ENCODE measurements at places on chromosomes 6 and 20.

DNA sequence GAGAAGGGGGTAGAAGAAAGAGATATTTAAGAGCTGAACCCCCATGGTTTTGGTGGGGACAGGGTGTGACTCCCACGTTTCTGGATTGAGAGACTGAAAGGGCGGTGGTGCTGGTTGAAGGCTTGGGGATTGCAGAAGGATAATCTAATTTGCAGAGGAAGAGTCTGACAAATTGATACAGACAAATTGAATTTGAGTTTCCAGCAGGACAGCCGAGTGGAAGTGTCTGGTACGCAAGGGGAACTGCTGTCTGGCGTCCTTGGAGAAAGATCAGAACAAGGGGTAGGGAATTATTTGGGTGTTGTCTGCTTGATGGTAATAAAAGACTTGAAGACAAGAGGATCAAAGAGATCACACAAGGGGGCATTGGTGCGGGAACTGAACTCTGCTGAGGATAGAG is 40.5 kb upstream of the MDGA1 start:
- no peak for DNase-seq

DNA sequence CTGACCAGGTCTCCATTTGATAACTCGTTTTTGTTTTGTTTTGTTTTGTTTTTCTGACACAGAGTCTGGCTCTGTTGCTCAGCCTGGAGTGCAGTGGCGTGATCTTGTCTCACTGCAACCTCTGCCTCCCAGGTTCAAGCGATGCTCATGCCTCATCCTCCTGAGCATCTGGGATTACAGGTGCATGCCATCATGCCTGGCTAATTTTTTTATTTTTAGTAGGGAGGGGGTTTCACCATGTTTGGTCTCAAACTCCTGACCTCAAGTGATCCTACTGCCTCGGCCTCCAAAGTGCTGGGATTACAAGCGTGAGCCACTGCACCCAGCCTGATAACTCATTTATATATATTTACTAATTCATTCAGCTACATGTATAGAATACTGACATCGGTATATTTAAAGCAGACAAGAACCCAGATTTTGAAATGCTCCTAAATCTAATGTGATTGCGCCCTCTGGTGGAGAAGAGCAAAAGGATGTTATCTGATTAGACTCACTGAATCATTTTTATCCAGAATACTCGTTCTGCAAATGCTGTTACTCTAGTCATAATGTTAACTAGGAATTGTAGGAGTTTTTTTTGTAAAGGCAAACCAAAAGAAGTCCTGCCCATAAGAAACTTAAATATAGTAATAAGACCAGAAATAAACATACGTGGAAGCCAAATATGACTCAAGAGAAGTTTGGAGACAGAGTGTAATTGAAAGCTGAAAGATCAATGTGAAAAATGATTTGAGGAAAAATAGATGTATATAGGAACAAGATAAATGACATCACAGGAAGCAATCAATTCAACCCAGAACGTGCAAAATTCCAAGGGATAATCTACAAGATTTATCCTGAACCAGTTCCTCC is 5.3 kb upstream of the COL12A1 start:
- DNase-seq, result peak; percentile 34

DNA sequence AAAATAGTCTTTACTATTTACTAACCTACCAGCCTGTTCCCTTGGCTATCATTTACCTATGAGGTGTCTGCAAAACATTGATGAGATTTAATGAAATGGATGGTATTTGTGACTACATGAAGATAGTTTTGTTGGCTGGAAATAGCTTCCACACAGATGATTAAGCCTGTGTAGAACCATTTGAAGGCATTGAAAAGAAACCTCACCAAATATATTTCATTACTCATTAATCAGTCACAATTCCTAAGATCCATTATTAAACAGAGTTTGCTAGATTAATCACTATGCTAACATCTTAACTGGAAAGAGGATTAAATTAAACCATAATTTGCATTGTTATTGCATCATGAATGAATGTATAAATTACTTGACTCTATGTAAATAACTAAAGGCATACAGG is 560.3 kb downstream of the BMP2 start:
- no peak for DNase-seq

GRCh38 chr20:44970243-44970757 is 4.0 kb downstream of the STK4 start:
- no peak for DNase-seq

DNA sequence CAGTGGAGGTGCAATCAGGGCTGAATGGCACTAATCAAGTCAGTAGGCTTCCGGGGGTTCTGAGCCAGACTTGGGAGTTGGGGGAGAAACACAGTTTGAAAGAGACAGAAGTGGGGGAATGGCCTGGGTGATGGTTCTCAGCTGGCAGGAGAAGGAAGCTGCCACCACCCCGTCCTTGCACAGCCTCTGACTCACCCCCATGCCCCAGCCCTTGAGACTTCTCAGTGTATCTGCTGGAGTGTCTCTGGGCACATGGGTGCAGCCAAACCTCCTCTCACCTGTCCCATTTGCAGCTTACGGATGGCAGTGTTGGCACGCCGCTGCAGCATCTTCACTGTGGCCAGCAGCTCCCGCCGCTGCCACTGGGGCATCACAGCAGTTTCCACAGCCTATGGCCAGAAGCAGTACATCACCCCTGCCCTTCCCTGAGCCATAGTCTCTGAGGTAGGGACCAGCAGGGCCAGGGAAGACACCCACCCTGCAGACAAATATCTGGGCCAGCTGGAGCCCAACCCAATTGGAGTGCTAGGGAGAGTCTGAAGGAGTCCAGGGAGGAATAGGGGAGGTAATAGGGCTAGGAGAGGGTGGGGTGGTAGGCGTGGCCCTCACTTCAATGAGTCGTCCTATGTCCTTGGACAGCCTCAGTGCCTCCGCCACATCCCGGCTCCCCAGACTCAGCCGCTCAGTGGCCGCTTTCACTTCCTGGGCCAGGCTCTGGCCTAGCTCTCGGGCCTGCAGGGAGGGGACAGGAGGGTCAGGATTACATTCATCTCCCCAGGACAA is 11.2 kb downstream of the AARS2 start:
- no peak for DNase-seq

GRCh38 chr6:119319694-119320093 is 29.9 kb downstream of the MAN1A1 start:
- DNase-seq, result no peak

GRCh38 chr6:124057461-124057860 is 253.8 kb downstream of the NKAIN2 start:
- DNase-seq, result no peak

GRCh38 chr20:35991142-35991771 is 22.9 kb downstream of the CNBD2 start:
- DNase-seq, result peak; percentile 25

DNA sequence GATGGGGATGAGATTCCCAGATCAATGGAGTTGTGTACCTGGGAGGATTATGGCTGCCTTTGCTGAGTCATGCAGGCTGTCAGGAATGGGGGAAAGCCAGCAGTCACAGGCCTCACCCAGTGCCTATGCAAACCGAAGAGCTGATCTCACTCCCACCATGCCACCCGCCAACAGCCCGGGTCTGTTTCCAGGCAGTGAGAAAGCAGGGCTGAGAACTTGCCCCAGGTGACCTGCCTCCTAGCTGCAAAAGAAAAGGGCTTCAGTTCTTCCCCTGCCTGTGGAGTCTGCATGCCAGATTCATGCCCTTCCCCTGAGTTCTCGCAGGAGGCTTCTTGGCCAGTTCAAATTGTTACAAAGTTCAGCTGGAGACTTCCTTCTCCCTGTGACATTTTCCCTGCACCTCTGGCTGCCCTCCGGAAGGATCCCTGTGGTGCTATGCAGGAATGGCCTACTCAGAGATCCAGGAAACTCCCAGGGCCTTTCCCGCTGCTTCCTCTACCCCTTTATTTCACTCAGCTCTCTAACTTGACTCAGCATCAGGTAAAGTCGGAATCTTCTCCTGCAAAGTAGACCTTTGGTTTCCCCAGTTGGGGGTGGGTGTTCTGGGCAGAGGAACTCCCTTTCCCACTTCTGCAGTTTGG is 71.5 kb upstream of the B3GAT2 start:
- no peak for DNase-seq
